ENCODE measurements at places on chromosomes 2 and 18.

DNA sequence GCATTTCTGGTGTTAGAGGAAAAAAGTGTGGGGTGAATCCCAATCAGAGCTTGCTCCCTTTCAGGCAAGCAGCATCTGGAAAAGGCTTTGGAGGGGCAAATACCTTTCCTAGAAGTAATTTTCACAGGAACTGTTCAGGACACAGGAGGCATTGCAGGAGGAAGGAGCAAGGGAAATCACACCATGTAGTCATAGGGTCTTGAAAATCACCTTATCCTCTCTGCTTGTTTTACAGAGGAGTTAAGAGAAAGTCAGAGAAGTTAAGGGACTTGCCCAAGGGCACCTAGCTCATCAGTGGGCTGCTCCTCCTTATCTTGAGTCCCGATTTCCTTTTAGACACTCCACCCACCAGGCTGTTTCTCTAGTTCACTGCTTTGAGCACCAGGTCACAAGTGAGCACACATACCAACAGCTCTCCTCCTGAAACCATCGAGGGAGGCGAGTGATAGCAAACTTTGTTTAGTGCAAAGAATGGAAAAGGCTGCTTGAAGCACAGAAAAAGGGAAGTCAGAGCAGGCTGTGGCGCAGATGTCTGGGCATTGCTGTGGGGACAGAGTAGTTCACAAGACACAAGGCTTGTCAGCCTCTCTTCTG is 89.2 kb upstream of the CXCR4 start:
- no peak for DNase-seq

GRCh38 chr18:36195427-36196122 is 8.3 kb downstream of the MOCOS start:
- no peak for DNase-seq

DNA sequence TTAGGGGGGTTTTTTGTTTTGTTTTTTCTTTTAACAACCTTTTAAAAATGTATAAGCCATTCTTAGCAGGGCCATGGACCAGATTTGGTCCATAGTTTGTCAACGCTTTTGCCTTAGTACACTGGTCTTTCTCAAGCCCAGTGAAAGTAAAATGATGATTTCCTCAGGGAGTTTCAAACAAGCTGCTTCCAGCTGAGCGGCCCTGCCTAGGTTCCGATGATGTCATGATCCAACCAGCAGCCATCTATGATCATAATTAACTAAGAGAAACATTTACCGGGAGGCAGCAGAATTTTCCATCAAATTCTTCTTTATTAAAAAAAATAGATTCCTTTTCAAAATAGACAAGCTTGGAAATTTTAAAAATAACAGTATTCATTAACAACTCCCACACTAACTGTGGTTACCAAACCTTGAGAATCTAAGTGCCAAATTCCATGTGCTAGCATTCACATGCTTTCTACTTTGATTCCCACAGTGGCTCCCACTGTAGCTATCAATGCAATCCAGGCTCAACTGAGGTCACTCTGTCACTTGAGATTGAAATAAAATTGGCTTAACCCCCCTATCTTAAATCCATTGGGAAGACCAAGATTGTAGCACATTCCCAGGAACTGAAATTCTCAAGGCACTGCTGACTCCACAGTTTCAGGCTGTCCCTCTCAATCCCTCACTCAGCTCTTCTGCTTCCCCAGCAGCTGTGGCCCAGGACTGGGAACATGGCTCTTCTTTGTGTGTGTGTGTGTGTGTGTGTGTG is 148.9 kb downstream of the RNF152 start:
- DNase-seq = no peak

DNA sequence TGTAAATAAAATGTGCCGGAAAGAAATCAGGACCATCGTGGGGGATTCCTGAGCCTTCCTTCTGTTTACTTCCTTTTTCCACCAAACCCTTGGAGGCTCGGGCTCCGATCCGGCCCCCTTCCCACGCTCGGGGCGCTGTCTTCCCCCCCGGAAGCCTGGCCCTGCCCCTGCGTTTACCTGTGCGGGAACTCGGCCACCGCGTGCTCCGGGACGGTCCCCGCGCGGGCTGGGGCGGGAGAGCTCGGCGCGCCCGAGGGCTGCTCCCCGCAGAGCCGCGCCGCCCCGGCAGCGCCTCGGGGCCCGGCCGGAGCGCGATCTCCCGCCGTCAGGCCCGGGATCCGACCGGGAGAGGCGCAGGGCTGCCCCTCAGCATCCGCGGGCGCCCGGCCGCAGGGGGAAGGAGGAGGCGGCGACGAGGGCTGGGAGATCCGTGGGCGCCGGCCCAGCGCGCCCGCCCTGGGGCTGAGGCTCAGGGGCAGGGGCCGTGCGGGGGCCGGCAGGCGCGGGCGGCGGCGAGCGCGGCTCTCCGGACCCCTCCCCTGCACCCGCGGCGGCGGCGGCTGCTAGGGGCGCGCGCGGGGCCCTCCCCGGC is 435 bp downstream of the ADCY3 start:
- DNase-seq = no peak

GRCh38 chr2:48529676-48530032 is 300 bp upstream of the STON1 start:
- DNase-seq = no peak

DNA sequence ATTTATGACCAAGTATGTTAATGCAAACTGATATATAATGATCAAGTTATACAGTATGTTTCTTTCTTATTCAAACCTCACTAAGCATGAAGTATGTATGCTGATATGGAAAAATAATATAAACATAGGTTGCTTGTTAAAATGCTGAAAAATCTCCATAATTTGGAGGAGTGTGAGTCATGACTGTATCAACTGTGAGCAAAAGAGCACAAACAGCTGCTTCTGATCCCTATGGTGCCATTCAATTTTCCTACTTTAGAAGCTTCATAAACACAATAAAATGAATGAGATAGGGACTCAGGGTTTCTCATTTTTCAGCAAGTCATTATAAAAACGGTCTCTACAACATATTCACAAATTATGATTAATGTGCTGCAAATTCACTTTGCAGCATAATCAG is 129.9 kb upstream of the TFPI start:
- DNase-seq = no peak

DNA sequence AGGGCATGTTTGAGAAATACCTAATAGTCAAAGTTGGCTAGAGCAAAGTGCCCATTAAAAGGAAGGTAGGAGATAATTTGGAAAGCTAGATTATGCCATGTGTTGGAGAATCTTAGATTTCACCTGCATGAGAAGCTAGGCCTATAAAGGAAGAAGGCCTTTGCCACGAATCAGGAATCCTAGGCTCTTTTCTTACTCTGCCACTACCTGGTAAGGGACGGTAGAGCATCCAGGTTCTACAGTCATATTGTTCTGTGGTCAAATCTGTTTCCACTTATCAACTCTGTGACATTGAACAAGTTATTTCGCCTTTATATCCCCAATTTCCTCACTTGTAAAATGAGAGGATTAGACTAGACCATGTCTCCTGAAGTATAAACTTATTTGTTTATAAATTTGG is 3.6 kb upstream of the KCNJ3 start:
- no peak for DNase-seq

DNA sequence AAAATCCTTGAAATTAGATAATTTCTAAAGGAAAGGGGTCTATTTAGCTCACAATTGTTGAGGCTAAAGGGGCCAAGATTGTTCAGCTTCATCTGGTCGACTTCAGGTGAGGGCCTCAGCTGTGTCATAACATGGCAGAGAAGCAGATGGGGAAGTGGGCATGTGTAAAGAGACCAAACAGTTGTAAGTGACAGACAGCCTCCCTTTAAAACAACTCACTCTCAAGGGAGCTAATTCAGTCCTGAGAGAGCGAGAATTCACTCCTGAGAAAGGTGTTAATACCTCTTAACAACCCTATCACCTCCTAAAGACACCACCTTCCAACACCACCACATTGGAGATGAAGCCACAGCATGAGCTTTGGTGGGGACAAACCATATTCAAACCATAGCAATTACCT is 62.4 kb downstream of the KCMF1 start:
- DNase-seq = no peak

GRCh38 chr2:2222931-2223330 is 108.1 kb downstream of the MYT1L start:
- DNase-seq = no peak

- DNase-seq = no peak
These were observed 118.6 kb downstream of the MBP start for GRCh38 chr18:77013811-77014521.

DNA sequence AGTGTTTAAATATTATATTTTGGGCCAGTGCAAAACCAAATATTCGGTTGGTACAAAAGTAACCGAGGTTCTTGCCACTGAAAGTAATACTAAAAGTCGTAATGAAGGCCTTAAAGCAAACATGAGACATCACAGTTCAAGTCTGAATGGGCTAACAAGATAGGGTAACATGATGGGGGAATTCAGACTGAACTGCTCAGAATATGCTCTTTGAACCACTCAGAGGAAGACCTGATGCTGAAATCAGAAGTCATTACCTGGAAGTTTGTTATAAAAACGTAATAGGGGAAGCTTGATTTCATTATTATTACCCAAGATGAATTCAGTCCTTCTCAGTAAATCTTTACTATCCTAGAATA is 26.6 kb downstream of the CDKL4 start:
- no peak for DNase-seq

- DNase-seq = no peak
These were observed 16.9 kb upstream of the CRACDL start for GRCh38 chr2:98952966-98953365.

DNA sequence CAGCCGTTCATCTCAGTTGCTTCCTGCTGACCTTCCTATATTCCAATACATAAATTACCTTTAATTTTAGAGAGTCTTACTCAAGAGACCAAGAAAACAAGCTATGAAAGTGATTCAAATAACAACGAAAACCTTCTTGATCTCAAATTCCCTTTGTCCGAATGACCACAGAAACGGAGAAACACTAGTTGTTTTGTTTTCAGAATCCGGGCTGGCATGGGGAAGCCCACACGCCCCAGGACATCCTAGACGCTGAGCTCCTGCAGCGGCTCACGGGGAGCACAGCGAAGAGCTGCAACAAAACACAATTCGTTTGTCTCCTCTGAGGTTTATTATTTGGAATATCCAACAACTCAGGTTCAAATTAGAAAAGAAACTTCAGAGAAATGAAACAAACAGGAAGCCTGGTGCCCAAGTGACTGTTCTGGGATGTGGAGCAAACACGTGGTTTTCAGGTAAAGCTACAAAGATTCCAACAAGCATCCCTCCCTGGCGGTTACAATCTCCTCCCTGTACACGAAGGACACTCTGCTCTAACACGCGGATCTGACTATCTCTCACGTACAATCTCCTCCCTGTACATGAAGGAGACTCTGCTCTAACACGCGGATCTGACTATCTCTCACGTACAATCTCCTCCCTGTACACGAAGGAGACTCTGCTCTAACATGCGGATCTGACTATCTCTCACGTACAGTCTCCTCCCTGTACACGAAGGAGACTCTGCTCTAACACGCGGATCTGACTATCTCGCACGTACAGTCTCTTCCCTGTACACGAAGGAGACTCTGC is 237.5 kb downstream of the TWIST2 start:
- no peak for DNase-seq

DNA sequence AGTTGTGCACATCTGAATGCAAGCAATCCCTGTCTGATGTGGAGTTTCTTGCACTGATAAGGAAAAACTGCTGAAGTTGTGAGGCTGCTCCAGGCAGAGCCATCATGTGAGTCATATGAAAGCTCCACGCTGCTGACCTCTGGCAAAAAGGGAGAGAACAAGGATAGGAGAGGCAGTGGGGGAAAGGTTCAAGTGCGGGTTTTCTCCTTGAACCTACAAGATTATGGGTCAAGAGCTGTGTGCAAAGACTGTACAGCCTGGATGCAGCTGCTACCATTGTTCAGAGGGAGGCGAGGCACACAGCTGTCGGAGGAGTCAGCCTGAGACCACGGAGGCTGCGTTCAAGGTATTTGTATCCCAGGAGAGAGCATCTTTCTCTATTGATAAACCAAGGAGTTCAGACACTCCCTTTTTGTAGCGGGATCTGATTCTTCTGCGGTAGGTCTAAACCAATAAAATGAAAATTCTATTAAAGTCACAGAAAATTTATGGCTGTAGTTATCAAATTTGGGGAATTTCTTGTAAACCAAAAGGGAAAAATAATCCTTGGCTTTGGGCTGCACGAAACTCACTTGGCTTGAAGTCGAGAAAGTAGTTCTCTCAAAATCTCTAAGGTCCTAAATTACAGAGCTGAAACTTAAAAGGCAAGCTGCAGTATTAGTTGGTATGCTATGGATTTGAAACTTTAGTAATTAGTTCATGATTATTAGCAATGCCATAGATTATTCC is at the start of gene CDK15:
TSS of gene CDK15 (plus strand) at position 96 of the 729 bp plus-strand sequence. CDS start at position 224, 128 bp downstream.
- no peak for DNase-seq

- DNase-seq = no peak
These were observed 312.2 kb upstream of the EPAS1 start for GRCh38 chr2:45984896-45985473.

GRCh38 chr2:68317971-68318913 is 1.5 kb downstream of the CNRIP1 start:
- DNase-seq = no peak

- peak; percentile 13 for DNase-seq
These were observed 139.6 kb downstream of the TRABD2A start for GRCh38 chr2:84741182-84741822.

- no peak for DNase-seq
These were observed 158.4 kb downstream of the ATP9B start for GRCh38 chr18:79227621-79228020.

GRCh38 chr2:51990684-51991083 is 958.8 kb upstream of the NRXN1 start:
- DNase-seq = no peak

DNA sequence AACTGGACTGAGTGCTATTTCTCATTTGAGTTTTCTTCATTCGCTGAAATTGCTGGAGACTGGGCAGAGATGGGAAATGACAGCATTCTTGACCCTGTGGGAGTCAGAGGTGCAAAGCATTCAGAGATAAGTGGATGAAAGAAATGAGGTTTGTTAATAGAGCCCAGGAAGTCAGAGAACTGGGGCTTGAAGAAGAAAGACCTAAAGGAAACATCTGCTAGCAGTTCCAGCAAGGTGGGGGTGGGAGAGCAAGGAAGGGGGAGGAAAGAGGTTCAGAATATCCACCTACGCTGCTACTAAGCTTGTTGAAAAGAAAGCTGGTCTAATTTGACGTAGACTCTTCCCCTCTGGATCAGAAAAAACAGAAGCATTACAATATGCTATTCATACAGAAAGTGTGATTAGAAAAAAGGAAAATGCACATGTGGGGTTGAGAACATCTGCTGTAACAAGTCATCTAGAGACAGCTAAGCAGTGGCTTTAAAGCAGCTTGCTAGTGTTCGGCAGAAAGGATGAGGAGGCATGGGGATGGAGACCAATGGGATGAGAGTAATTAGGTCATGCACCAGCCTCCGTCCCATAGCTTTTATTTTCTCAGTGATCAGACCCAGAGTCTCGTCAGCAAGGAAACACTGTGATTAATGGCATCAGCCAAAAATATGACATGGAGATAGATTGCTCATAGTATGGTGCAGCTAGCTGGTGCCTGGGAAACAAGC is 29.7 kb downstream of the NAB1 start:
- no peak for DNase-seq

GRCh38 chr18:68874361-68874760 is 76.5 kb downstream of the CCDC102B start:
- DNase-seq = no peak

DNA sequence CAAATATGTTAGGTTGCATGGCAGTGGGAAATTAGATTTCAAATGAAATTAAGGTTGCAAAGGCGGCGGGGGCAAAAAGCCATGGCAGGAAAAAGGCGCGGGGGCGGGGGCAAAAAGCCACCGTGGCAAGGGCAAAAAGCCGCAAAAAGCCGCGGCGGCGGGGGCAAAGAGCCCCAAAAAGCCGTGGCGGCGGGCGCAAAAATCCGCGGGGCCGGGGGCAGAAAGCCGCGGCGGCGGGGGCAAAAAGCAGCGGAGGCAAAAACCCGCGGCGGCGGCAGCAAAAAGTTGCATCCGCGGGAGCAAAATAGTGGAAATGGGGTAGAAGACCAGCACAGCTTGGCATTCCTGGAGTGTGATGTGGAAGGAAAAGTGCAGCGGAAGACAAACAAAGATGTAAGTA is 417.1 kb downstream of the ANKRD30B start:
- no peak for DNase-seq
